ENCODE measurements at places on chromosomes 1 and 21.
A peak's percentile ranks its signal among the peaks of the same experiment; 100 is the strongest.

DNA sequence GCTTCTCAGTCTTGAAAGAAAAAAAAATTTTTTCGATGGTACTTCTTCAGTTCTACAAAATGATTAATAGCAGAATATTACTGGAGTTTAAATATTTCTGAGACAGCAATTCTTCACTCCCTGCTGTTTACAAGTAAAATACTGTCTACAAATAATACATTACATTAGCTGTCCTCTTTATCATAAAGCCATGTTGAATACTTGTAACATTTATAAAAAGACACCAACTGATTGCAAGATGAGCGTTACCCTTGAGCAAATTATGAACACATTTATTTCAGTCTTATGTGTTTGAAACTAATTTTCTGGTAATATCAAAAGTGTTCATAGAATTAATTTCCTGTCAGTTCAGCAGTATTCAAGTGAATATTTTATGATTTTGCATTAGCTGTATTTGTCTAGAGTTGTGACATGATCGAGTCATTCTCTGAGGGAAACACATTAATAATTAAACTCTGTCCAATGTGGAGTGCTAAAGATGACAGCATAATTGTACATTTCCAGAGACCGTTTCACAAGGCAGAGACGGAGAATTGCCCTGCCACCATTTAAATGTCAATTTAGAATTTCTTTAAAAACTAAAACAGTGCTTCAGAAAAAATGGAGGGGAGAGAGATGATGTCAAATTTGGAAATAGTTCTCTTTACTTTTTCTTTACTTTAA lies 1359.0 kb upstream of the ADGRL4 start:
- no peak for DNase-seq

GRCh38 chr1:151920149-151920548 lies 10.8 kb upstream of the THEM4 start:
- DNase-seq, result no peak

GRCh38 chr1:14320518-14320917 lies 278.0 kb upstream of the KAZN start:
- DNase-seq, result no peak

- DNase-seq, result no peak
Observed at GRCh38 chr1:22489823-22490222, 38.2 kb downstream of the ZBTB40 start.

- DNase-seq, result peak; percentile 28
Observed at GRCh38 chr1:148160343-148161052, 8.4 kb upstream of the NBPF11 start.

- peak; percentile 75 for DNase-seq
Observed at GRCh38 chr1:101291562-101292380, 55.0 kb downstream of the S1PR1 start.

DNA sequence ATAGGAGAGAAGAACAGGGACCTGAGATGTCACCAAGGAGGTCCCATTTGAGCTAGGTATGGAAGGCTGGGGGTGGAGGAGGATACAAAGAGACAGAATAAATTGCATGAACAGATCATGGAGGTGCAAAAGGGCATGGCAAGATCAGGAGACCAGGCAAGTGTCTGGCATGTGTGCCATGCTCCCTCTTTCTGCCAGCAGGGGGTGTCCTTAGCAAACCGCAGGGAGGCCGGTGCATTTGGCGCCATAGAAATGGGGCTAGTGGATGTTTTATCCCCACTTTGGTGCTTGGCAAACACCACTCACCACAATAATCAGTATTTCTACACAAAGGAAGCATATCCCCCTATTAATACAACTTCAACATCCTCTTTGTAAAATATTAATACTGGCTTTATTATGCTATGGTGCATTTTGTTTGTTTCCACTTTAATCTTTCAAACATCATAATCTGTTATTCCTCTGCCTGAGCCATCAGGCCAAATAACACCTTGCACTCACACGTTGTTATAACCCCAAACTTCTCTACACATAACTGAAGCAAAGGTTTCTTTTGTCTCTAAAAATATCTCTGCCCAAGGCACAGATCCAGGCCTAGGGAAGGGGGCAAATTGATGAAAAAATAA lies 25.9 kb downstream of the S100A6 start:
- DNase-seq, result peak; percentile 61

GRCh38 chr1:238336531-238336930 lies 445.8 kb upstream of the ZP4 start:
- peak; percentile 22 for DNase-seq

DNA sequence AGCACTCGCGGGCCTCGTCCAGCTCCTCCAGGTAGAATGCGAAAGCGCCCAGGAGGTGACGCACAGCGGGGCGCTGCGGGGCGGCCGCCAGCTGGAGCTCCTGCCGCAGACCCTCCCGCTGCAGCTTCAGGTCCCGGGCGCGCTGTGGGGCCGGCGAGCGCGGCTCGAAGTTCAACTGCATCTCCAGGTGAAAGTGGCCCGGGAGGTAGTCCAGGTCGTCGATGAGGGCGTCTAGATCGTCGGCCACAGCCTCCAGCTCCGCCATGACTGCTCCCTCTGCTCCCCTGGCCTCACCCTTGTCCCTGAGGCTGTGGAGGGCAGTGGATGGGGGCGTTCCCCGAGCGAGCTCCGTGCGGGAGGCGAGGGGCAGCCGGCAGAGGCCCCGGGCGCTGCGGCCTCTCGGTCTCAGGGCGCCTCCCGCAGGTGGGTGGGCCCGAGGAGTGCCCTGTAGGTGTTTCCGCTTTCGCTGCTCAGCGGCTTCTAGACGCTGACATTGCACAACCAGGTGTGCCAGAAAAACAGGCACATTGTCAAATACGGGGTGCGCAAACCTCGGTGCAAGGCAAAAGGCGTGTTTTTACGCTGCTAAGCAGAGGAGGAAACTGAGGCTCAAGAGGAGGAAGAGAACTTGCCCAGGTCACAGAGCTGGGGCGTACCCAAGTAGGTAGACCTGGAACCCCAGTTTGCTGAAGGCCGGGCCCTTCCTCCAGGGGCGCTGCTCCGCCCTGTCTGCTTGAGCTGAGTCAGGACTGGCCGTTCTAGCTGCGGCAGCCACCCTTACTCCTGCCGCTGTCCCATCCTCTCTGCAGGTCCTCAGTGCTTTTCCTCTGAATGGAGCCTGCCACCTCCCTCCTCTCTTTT lies at the start of gene TTC22:
TTC22 (minus strand) TSS at position 425 of the 861 bp plus-strand sequence; CDS start at position 265, 160 bp downstream.
- no peak for DNase-seq

DNA sequence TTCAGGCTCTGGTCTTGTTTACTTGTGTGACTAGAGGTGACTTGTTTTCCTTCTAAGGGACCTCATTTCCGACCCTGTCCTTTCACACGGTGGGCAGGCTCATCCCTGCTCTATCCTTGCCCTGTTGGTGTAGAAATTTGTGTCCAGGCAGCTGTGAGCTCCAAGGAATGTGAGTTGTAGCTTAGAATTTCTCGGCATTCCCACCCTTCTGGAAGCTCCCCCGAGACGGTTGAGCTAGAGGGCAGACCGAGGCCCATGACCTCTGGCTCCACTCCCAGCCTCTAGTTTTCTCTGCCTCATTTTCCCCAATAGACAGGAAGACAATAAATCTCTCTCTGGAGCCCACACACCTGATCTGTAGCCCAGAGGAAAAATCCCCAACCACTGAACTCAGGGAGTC lies 100.9 kb downstream of the NAV1 start:
- DNase-seq, result no peak

DNA sequence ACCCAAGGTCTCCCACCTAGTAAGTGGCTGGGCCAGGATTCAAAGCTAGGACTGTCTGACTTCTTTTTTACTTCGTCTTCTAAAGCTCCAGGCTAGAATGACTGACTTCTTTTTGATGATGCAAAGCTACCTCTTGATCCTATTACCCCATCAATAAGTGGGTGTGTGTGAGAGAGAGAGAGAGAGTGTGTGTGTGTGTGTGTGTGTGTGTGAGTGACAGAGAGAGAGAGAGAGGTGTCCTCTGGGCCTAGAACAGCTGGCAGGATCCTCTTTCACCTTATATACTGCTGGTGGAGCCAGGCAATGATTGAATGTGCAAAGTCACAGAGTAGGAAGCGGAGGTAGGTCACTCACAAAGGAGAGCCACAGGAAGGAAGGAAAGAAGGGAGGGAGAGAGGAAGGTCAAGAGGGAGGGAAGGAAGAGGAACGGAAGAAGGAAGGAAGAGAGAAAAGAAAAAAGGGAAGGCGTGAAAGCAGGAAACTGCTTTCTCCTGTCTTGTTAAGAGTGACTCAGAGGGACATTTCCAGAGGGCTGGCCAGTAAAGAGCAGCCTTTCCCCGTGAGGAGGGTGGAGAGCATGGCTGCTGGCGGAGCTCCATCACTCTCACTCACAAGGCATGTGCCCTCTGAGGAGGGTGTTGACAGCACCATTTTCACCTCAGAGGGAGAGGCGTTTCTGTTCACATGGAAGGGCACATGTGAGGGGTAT lies 68.9 kb downstream of the CDC7 start:
- DNase-seq, result no peak

- DNase-seq, result no peak
Observed at GRCh38 chr21:27372381-27372780, 405.5 kb upstream of the ADAMTS5 start.

Data from SK-N-DZ (cell line).